ENCODE measurements at places on chromosomes 7 and 10. TPM values are rescaled to one million over a fixed set of nuclear protein-coding genes. Genes with fewer than 3 reads are reported as not detected.
A peak's percentile ranks its signal among the peaks of the same experiment; 100 is the strongest.

METTL2B gene
- 27.8 TPM for polyA plus RNA-seq

C10orf143 gene
- 2.2 TPM for polyA plus RNA-seq

BPGM gene
- 17.4 TPM for polyA plus RNA-seq

ZCWPW1 gene
- polyA plus RNA-seq, result 4.1 TPM

MUC12 gene
- not detected for polyA plus RNA-seq

PCLO gene
- 0.51 TPM for polyA plus RNA-seq

NOC3L gene
- 9.0 TPM for polyA plus RNA-seq

HOXA11 gene
- not detected for polyA plus RNA-seq

DNA sequence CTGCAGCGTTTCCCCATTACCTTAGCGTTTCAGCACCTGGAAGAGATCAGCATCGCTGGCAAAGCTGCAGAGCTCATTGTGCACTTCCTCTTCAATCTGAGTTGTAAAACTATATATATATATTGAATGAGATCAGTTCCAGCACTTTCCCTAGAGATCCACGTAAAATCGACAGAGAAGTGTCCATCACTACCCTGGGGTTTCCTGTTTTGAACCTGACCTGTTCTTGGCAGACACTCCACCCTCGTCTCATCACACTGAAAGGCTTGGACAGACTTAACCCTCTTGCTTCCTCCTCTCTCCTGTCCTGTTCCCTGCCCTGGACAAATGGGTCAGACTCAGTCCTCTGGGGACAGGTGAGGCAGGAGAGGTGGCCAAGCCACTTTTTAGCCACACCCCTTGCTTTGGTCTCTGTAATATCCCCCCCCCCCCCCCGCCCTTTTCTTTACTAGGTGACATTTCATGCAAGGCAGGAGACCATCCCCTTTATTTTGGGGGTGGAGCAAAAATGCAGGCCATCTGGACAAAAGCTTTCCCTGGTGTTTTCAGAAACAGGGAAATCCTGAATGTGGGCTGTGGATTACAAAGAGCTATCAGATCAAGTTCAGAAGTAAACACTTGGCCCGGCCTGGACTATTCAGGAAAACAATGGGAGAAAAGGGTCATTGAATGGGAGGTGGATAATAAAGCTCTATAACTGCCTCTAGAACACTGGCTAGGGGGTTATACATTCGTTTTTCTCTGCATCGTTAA is 83.7 kb upstream of the KDM7A start:
- DNase-seq, result no peak

- DNase-seq, result no peak
Measured at GRCh38 chr7:37445064-37445723, 3.5 kb downstream of the ELMO1 start.

DNA sequence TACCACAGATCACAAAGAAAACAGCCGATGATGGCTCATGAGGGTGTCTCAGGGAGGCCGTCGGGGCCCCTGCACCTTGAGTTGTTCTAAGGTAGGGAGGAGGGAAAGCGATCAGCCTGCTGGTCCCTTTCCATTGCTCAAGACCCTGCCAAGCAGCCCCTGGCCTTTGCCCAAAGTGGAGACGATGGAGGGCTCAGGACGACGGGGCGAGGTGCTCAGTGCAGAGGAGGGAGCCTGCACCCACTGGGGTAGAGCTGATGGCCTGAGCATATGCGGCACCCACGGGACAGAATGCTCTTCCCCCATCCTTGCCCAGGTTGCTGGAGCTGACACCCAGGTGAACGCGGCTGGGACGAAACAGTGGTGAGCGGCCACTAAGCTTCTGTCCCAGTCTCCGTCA is 58.3 kb upstream of the FAM20C start:
- DNase-seq, result no peak

- no peak for DNase-seq
Measured at GRCh38 chr10:42972946-42973345, 103.9 kb upstream of the RET start.

GRCh38 chr10:55943403-55943802 is 417.7 kb downstream of the ZWINT start:
- DNase-seq, result no peak

DNA sequence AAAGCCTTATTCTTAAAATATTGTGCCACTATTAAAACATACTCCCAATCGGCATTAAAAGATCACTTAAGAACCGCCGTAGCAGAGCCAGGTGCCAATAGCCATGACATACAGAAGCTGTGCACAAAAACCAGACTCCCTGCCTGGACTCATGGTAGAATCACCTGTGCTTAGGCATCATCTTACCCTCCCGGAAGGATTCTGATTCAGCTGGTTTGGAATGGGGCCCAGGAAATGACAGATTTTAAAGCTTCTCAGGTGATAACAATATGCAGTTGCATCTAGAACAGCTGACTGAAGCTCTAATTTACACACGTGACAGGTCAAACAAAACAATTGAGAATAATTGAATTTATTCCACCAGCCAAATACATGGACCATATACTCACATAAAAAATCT is 10.7 kb downstream of the A1CF start:
- DNase-seq, result no peak

- no peak for DNase-seq
Measured at GRCh38 chr7:30935569-30935877, 23.9 kb downstream of the AQP1 start.

- no peak for DNase-seq
Measured at GRCh38 chr10:12243864-12244620, 48.1 kb downstream of the CDC123 start.

GRCh38 chr7:107387128-107387527 is 82.7 kb upstream of the GPR22 start:
- peak; percentile 75 for DNase-seq

- no peak for DNase-seq
Measured at GRCh38 chr7:137390076-137390475, 46.5 kb upstream of the PTN start.

DNA sequence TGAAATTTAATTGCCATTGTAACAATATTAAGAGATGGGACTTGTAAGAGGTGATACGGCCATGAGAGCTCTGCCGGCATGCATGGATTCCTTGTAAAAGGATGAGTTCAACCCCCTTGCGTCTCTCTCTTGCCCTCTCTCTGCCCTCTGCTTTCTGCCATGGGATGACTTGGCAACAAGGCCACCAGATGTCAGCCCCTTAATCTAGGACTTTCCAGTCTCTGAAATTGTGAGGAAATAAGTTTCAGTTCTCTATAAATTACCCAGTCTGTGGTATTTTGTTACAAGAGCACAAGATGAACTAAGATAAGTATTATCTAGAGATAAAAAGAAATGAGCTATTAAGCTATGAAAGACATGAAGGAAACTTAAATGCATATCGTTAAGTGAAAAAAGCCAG is 145.7 kb upstream of the AHR start:
- no peak for DNase-seq

DNA sequence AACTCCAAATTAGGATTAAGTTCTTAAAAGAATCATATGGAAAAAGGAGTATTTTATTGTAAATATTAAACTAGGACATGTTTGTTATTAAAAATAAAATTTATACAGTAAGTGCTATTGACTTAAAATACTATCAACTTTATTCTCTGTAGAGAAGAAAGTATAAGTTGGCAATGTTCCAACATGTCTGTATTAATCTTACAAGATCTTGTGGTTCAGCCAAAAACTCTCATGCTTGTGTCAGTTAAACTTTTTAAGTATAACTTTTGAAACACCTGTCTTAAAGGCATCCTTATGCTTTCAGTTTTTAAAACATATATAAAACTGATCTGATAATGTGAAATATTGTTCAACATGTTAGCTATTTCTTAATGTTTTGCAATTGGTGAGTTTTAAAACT is 160.7 kb downstream of the ZEB1 start:
- DNase-seq, result no peak

- DNase-seq, result no peak
Measured at GRCh38 chr7:151308791-151309190, 32.8 kb upstream of the NUB1 start.

GRCh38 chr10:58821752-58822056 is 309.0 kb downstream of the BICC1 start:
- DNase-seq, result no peak

GRCh38 chr10:22816298-22816653 is 101.9 kb upstream of the PIP4K2A start:
- DNase-seq, result no peak

DNA sequence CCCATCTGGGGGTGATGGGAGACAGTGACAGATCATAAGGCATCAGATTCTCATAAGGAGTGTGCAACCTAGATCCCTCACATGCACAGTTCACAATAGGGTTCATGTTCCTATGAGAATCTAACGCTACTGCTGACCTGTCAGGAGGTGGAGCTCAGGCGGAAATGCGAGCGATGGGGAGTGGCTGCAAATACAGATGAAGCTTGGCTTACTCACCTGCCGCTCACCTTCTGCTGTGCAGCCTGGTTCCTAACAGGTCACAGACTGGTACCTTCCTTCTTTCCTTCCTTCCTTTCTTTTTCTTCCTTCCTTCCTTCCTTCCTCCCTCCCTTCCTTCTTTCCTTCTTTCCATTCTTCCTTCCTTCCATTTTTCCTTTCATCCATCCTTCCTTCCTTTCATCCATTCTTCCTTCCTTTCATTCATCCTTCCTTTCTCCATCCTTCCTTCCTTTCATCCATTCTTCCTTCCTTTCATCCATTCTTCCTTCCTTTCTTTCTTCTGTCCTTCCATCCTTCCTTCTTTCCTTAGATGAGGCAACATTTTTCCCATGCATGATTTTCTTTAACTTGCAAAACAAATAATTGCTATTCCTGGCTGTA is 370.0 kb upstream of the AUTS2 start:
- no peak for DNase-seq

DNA sequence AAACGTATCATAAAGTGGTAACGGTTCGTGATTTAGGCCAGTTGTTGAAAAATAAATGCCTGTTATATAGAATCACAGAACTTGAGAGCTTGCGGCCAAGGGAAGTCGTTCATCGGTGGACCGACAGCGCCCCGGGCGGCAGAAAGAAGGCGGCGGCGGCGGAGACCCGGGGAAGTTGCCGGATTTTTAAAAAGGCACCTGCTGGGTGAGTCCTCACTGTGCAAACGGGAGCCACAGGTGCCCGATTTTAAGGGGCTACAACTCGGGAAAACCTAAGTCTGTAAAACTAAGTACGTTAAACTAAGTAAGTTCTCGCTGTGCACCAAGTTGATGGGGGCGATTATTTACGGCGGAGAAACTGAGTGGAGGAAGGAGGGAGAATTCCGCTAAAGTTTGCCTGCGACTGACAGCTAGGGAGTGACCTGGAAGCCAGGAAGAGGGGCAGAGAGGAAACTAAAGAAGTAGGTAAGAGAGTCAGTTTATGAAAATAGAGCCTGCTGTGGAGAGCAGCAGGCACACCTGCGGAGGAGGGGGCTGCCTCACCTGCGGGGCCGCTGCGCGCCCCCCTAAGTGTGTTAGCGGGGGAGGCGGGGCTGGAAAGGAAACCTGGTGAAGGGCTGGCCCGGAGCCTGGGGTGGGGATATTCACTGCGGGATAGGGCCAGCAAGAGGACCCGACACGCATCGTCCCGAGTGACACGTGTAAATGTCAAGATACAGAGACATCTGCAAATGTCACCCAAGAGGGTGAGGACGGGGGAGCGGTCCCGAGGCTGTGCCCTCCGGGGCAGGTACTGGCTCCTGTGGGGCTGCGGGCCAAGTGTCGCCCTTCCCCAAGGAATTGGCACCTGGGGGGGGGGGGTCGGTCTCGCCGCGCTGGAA is 996 bp downstream of the ADAM12 start:
- peak; percentile 80 for DNase-seq

- DNase-seq, result no peak
Measured at GRCh38 chr10:23917251-23917840, 291.6 kb upstream of the KIAA1217 start.

GRCh38 chr10:98417973-98418664 is 3.1 kb upstream of the PYROXD2 start:
- no peak for DNase-seq
